Activated naive CD4-positive, alpha-beta T cell treated with anti-CD3 and anti-CD28 coated beads, Interleukin-2, amount 10 ng/mL, durations not matched to agents 7 days and 5 days (primary cell): ENCODE measurements at places on chromosomes 6 and 20.

- DNase-seq = peak; percentile 55
Observed at GRCh38 chr6:21594416-21595281, 1.1 kb downstream of the SOX4 start.

- DNase-seq = no peak
Observed at GRCh38 chr6:154360476-154360875, 3.9 kb upstream of the IPCEF1 start.

DNA sequence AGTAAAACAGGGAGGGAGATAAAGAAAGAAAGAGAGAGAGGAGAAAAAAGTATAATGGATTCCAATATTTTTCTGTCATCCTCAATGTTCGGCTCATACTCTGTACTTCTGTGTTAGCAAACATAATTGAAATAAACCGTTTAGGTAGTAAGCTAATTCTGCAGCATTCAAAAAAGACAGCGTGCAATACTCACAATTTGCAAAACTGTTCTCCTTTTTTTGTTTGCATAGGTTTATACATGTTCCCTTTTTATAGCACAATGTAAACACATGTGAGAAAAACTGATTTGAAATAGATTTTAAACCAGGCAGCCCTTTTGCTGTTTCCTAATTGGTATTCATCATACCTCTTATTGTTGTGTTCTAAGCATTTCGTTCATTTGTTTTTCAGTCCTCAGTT lies 188.9 kb downstream of the PLCB1 start:
- DNase-seq = no peak

GRCh38 chr6:130293800-130294199 lies 71.0 kb upstream of the SAMD3 start:
- peak; percentile 60 for DNase-seq

GRCh38 chr6:22155551-22155950 lies 141.3 kb downstream of the PRL start:
- DNase-seq = no peak

DNA sequence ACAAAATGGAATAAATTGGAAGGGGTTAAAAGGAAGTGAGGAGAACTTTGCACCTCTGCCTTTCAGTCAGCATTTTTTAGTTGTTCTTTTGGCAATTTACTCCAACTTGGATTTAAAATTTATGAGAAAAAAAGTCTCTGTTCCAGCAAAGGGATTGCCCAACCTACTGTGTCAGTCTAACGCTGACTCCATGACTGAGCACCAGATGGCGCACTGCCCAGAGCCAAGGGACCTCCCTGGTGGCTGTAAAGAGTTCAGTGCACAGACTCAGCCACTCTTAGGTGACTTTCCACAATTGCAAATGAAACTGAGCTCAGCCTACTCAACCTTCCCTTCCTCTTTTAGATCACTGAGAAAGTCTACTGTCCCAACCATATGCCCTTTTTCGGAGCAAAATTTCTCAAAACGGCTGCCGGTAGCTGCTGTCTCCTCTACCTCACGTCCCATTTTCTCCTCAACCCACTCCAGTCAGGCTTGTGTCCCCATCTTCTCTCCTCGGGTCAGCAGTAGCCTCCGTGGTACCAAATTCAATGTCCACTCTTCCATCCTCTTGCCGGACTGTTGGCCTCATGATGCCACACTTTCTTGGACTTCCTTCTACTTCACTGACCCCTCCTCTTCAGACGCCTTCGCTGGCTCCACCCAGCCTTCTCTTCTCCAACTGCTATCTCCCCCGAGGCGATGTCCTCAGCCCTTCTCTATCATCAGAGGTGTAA lies 38.7 kb downstream of the GSTA2 start:
- DNase-seq = peak; percentile 73

- DNase-seq = no peak
Observed at GRCh38 chr6:152290693-152291092, 346.5 kb downstream of the SYNE1 start.

DNA sequence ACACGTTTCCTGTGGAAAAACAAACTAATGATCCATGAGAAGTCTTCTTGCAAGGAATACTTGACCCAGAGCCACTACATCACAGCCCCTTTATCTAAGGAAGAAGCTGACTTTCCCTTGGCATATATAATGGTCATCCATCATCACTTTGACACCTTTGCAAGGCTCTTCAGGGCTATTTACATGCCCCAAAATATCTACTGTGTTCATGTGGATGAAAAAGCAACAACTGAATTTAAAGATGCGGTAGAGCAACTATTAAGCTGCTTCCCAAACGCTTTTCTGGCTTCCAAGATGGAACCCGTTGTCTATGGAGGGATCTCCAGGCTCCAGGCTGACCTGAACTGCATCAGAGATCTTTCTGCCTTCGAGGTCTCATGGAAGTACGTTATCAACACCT lies 35.4 kb downstream of the GCNT2 start:
- no peak for DNase-seq

- DNase-seq = no peak
Observed at GRCh38 chr6:136612666-136613389, 62.6 kb upstream of the MAP7 start.

- DNase-seq = no peak
Observed at GRCh38 chr20:55173601-55174000, 698.2 kb downstream of the DOK5 start.

DNA sequence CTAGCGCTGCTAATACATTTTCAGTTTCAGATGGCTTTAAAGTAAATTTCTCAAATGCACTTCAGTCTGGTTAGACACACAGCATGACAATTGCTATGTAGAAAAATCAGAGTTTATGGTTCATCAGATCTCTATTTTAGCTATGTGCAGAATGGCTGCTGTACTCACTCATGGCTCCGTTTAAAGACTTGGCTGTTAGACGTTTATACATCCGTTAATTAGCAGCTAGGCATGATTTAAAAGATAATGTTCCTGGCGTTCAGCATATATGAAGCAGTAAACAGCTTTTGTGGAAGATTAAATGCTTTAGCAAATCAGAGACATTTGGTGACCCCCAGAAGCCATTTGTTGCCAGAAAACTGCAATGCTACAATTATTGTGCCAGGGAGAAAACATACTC lies 350.0 kb upstream of the MANEA start:
- no peak for DNase-seq

DNA sequence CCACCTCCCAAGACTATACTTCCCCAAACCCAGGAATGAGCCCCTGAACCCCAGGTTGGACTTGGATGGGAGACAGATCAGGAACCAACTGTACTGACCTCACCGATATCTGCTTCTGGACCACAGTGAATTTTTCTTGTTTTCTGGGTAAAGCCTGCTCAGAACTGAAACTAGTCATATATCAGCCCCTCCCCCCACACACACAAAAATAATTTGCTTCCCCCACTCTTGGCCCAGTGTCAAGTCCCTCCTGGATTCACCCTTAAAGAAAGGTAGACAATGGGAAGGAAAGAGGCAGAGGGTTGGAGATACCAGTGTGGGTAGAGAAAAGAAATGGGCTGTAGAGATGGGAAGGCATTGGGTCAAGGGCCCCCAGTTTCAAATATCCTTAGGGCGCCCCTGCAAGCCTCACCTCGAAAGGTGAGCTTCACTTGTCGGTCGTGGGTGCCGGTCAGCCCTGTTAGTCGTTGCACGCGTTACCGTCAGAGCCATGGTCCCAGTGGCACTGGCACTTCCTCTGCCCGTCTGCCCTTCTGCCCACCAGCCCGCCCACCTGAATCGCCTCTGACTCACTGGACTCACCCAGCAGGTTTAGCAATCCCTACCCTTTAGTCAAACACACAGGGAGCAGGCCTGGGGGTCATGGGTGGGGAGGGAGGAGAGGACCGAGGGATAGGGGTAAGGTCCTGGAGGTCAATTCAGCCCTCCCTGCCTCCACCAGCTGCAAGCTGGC lies 8.5 kb upstream of the SPAG4 start:
- DNase-seq = peak; percentile 18

- DNase-seq = no peak
Observed at GRCh38 chr6:43855247-43855646, 85.2 kb downstream of the VEGFA start.

GRCh38 chr20:58645412-58645968 lies 5.6 kb upstream of the STX16 start:
- no peak for DNase-seq

GRCh38 chr6:1515781-1516180 lies 93.9 kb upstream of the FOXC1 start:
- DNase-seq = no peak

GRCh38 chr6:140485740-140486449 lies 1111.4 kb upstream of the CITED2 start:
- no peak for DNase-seq

DNA sequence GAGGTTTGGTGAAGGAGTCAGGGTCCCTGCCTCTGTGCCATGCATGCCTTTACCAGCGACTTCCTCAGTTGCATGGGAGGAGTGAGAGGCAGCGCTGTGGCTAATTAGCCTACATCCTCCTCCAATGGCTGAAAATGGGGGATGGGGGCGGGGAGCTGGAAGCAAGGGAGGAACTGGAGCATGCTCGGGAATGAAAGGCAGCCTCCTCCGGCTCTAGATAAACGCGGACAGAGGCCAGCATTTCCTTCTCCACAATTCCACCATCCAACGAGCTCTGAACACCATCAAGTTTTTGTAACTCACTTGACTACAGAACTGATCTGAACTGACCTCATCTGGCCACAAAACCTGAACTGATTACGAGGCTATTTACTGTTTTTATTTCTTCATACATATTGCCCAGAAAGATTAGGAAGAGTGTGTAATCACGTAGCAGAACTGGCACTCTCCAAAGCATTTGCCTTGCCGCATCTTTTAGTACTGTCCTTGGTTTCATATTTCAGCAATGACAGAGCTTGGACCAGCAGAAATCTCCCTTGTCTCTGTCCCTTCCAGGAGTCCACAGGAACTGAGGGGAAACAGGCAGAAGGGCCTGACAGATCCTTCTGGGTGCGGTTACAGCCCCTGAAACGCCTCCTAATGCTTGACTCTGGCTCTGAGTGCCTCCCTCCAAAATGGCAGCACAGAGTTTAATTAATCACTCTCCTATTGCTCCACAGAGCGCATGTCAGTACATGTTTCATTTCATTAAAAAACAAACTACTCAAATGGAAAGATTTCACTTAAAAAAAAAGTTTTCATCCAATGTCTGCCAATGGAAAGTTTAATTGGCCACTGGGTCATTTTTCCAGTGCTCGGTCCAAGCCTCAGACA lies 58.2 kb upstream of the TRAF3IP2 start:
- no peak for DNase-seq

DNA sequence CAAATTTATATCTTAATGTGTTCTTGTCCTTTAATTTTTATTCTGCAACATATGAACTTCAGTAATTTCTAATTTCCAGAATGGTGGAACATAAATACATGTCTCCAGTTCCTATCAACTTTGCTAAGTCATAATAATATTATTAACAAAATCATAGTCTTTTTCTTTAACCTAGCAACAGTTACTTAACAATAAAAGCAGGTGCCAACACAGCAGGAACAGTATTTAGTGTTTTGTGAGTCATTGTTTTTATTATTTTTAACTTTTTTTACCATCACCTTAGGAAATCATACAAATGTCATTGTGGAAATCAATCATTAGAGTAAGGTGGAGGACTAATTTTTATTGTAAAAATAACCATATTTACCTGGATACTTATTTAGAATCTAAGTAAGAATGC lies 133.5 kb downstream of the PLCB1 start:
- no peak for DNase-seq

- no peak for DNase-seq
Observed at GRCh38 chr20:37296371-37296770, 6.9 kb downstream of the MANBAL start.

DNA sequence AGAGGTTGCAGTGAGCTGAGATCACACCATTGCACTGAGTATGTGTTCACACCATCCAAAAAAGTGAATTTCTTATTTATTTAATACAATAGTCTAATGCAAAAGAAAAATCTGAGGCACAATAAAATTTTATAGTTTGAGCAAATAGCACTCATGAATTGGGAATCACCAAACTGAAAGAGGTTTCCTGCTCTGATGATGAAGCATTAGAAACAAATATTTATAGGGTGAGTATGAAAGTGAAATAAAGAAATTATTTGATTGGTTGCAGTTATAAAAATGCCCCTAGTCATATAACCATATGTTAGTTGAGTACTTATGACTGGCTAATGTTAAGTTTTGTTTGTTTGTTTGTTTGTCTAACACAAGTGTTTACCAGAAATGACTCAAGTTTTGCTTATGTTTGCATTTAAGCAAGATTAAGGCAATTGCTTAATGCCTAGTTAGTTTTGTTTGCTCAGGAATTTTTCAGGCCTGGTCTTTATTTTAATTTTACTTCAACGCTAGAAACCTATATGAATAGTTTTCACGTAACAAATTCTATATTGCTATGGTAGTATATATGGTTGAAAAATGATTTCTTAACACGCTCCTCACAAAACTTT lies 151.5 kb upstream of the FAM83B start:
- no peak for DNase-seq

- DNase-seq = peak; percentile 26
Observed at GRCh38 chr20:5918856-5919625, 31.3 kb downstream of the TRMT6 start.

DNA sequence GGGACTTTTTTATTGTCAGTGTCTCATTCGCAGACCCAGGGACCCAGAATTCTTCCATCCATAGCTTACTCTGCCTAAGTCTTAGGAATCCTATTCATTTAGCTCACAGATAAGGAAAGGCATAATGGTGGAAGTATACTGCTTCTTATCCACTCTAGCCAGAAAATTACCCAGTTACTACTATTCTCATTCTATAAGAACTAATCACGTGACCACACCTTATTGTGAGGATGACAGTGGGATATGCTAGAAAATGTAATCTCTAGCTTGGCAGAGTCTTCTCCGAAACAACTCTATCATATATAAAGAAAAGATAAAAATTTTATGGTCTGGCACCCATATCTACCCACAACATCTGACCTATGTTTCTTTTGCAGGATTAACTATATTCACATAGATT lies 21.2 kb downstream of the TFAP2D start:
- no peak for DNase-seq

GRCh38 chr6:6686176-6686575 lies 97.7 kb downstream of the LY86 start:
- DNase-seq = no peak

DNA sequence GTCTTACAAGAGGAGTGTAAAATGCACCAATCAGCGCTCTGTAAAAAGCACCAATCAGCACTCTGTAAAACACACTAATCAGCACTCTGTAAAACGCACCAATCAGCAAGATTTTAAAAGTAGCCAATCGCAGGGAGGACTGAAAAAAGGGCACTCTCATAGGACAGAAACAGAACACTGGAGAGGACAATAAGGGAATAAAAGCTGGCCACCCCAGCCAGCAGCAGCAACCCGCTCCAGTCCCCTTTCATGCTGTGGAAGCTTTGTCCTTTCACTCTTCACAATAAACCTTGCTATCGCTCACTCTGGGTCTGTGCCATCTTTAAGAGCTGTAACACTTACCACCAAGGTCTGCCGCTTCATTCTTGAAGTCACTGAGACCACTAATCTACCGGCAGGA lies 1.7 kb upstream of the AIG1 start:
- DNase-seq = no peak

GRCh38 chr6:41411961-41412360 lies 76.6 kb downstream of the NCR2 start:
- DNase-seq = no peak

- DNase-seq = no peak
Observed at GRCh38 chr20:30593572-30593971, 663.9 kb upstream of the DEFB115 start.
